ENCODE measurements at places on chromosomes 12 and 14. TPM values are rescaled to one million over a fixed set of nuclear protein-coding genes. Genes with fewer than 3 reads are reported as not detected.

The FAM234B gene
- polyA plus RNA-seq = 1.1 TPM

DNA sequence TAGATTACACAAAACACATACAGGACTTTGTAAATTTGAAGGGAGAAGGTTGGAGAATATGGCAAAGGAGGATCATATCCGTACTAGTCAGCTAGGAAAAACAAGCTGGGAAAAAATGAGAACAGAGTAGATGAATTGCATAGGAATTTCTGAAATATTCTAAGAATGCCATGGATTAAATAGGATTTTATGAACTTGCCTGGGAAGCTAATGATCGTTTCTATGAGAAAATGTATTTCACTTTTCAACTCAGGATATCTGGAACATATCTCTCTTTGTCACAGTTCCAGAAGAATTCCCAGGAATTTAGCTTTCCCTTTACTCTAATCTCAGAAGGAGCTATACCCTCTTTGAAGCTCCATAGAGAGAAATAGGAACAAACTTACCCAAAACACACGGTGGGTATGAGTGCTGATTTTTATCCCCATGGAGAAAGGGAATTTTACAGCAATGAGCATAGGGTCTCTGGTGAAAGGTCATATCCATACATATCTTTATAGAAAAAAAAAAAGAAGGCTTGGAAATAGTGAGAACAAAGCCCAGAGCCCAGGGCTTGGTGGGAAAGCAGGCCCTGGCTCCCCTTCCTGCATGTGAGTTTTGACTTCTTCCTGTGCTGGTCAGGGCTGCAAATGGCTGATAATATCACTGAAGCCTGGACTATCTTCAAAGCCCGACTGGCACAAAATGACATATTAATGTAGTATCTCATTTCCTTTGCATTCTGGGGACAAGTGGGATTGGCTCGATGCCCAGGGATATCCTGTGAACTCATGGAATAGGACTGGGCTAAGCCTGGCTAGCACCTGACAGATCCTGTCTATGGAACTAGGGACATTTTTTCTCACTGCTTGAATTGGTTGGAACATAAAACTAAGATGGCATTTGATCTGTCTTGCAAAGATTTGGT, 136.3 kb downstream of the AEBP2 start:
- DNase-seq = no peak

GRCh38 chr12:51647647-51648046, 56.6 kb downstream of the SCN8A start:
- no peak for DNase-seq

GRCh38 chr14:29928117-29928640, 532 bp upstream of the PRKD1 start:
- no peak for DNase-seq

The BICDL1 gene
- 19.2 TPM for polyA plus RNA-seq

The CCDC184 gene
- 0.61 TPM for polyA plus RNA-seq
